ENCODE measurements at places on chromosomes 1 and 21. TPM values are rescaled to one million over a fixed set of nuclear protein-coding genes. Genes with fewer than 3 reads are reported as not detected.

The LHX8 gene
- not detected for total RNA-seq

The APP gene
- total RNA-seq: 862 TPM

The MXRA8 gene
- total RNA-seq: 104 TPM

The ZBTB8A gene
- 6.1 TPM for total RNA-seq

The OR2G6 gene
- not detected for total RNA-seq

The S100A9 gene
- 30.6 TPM for total RNA-seq

The LMNA gene
- 364 TPM for total RNA-seq

The SPRR1B gene
- not detected for total RNA-seq

The MPL gene
- total RNA-seq: not detected
